ENCODE measurements at places on chromosomes 1 and 21.

DNA sequence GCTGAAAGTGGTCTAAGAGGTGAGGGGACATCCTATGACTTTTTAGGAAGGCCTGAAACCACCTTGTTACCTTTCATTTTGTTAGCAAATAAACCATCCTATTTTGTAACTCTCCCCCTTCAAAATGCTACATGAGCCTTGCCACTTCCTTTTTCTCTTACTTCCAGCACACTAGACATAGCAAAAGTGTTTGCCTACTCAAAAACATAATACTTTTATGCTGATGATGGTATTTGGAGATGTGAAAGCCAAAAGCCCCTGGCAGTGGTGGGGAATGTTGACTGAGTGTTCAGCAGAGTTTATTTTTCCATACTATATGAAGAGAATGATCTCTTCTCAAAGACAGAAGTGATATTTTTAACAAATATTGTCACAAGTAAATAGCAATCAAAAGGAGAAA is 134.2 kb downstream of the EDEM3 start:
- DNase-seq, result no peak

DNA sequence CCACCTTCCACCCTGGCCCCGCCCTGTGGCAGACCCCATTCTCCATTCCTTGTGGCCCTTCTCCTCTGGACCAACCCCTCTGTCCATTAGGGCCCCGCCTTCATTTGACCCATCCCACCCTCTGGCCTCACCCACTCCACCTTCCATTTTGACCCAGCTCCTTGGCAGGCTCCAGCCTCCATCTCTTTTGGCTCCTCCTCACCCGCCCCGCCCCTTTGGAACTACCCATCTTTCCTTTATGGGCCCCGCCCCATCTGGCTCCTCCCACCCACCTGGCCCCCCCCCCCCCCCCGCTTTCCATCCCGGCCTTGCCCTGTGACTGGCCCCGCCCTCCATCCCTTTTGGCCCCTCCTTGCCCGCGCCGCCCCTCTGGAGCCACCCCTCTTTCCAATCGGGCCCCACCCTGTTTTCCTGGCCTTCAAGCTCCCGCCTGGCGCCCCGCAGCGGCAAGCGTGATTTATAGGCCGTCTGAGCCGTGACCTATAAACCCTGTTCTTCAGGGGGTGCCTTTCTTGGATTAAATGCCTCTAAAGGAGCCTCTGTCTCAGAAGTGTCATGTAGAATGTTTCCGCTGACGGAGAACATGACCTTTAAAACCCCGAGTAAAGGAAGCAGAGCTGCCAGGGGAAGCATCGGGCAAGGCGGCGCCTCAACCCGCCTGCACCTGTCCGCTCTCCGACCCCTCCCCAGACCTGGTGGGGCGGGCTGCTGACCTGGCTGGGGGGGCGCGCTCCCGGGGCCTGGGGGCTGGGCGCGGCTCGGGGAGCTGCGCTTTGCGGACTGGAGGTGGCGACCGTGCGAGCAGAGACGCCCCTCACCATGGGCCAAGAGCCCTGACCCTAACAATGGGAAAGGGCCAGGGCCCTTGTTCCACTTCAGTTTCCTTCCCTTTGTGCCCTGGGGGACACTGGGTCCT is 178.0 kb downstream of the CAMTA1 start:
- DNase-seq, result peak; percentile 58

DNA sequence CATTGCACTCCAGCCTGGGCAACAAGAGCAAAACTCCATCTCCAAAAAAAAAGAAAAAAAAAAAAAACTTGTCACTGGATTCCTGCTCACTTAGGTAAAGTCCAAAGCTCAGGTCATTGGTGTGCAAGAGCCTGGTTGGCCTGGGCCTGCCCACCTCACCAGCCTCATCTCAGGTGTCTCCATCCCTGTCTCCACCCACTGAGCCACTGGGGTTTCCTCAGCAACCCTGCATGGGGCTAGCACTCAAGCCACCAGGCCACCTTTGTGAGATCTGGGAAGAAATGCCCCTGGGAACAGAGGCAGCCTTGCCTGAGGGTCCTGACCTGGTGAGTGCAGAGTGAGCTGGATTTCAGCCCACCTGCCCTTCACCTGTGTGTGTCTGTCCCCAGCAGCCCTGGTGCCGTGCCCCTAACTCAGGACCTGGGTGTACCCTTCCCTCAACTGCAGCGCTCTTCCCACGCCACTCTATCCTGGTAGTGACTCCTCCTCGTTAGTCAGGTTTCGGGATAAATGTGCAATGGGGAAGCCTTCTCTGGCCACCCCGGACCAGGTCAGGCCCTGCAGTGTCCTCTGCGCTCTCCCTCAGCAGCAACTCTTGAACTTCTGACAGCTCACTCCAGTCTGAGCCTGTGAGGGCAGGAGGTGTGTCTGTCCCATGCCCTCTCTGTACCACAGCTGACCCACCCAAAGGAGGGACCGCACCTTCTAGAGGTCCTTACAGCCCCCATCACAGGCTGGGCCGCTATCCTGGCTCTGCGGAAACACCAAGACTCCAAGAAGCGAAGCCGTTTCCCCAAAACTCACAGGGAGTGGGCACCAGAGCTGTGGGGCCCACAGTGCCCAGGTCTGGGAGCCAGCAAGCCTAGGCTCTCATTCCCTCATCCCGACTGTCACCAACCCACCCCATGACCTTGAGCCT is 3.3 kb downstream of the PDZK1IP1 start:
- DNase-seq, result no peak

DNA sequence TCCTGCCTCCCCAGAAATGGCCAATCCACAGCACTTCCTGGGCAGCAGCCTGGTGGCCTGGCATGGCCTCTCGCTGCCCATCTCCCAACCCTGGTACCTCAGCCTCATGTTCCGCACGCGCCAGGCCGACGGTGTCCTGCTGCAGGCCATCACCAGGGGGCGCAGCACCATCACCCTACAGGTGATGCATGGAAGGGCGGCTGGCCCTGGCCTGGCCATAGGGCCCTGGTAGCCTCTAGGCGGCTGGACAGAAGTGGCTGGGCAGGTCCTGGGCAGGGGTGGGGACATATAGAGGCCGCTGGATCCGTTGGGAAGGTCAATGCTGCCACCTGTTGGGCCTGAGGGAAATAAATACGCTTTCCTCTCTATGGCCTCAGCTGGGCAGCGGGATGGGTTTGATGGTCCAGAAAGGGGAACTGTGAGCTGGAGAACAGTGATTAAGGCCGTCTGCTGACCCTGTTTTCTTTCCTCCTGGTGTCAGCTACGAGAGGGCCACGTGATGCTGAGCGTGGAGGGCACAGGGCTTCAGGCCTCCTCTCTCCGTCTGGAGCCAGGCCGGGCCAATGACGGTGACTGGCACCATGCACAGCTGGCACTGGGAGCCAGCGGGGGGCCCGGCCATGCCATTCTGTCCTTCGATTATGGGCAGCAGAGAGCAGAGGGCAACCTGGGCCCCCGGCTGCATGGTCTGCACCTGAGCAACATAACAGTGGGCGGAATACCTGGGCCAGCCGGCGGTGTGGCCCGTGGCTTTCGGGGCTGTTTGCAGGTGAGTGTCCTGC is 14.4 kb downstream of the CELSR2 start:
- peak; percentile 20 for DNase-seq

DNA sequence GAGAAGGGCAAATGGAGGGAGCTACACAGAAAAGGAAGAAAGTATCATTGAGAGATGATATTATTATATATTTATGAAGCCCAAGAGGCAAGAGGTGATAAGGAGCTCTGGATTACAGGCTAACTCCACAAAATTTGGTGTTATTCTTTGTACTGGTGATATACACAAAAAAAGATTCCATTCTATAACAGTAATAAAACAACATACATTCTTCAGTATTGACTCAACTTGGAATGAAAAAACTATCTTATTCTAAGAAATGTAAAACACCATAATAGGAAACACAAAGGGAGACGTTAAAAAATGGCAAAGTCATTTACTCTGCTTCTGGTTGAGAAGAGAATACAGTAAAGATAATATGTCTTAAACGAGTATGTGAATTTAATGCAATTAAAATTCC is 99.4 kb downstream of the TEX35 start:
- no peak for DNase-seq

DNA sequence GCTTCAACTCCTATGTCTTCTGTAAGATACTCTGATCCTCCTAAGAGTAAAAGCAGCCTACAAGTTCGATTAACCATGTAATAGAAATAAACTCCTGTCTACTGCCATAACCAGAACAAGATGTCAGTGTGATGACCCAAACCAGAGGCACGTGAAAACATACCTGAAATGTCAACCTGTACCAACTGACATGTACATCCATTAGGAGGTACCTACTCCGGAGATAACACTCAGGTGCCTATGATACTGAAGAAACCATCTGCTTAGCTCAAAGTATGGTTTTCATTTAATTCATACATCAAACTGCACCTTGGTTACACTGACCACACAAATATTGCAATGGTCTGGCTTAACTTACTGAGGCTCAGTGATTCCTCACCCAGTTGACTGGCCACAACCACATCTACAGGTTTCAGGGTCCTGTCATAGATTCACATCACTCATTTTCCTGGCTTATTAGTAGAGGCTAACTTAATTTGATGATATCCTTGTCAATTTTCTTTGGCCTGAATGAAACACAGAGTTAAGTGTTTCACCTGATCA is 4.4 kb downstream of the ITPKB start:
- no peak for DNase-seq

- DNase-seq, result no peak
Observed at GRCh38 chr1:119674835-119675289, 26.8 kb upstream of the ZNF697 start.

- no peak for DNase-seq
Observed at GRCh38 chr1:246394121-246394520, 113.0 kb downstream of the SMYD3 start.

All from NCI-H524 (cell line).